Omental fat pad (tissue), 4 donors: ENCODE measurements at places on chromosomes 5 and 9.

DNA sequence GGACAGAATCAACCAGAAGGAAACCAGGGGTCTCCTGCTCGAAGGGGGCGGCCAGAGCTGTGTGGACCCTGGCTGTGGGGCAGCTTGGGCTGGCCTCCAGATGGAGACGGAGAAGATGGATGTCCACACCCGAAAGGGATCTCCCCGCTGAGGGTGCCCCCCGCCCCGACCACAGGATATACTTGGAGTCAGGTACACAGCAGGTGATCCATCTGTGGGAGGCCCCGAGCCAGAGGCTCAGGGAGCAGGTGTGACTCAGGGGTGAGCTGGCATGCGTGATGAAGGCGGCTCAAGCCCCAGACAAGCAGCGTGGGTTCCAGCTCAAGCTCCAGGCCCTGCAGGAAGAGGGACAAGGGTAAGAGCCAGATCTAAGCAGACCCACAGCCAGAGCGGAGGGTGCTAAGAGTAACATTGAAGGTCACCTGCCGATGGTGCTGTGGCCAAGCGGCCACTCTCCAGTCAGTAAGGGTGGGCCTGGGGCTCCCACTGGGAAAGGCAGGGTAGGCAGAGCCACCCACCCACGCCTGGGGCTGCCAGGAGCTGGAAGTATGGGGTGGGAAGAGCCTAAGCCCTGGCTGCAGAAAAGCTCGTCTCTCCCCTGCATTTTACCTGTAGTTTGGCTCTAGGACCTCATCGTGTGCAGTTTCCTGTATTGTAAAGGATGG lies 30.6 kb upstream of the MVB12B start:
- DNase-seq, result no peak

DNA sequence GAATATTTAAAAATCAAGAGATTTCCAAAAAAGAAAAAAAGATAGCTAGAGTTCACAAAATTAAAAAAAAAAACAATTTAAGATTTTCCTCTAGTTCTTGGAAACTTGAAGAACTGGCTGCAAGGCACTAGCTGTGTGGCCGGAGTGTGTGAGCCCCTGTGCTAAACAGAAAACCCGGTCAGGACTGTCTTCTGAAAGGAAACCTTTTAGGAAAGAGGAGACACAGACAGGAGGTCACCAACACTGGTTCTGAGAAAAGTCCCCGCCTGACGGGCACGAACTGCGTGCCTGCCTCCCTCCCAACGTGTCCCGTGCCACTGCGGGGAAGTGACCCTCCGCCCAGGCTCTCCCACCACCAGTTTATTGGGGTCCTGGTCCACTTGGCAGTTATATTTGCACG lies 15.2 kb downstream of the TTF1 start:
- DNase-seq, result no peak

- DNase-seq, result no peak
Measured at GRCh38 chr5:163760498-163760897, 255.1 kb downstream of the MAT2B start.

- no peak for DNase-seq
Measured at GRCh38 chr5:133736512-133736911, 124.2 kb upstream of the FSTL4 start.

DNA sequence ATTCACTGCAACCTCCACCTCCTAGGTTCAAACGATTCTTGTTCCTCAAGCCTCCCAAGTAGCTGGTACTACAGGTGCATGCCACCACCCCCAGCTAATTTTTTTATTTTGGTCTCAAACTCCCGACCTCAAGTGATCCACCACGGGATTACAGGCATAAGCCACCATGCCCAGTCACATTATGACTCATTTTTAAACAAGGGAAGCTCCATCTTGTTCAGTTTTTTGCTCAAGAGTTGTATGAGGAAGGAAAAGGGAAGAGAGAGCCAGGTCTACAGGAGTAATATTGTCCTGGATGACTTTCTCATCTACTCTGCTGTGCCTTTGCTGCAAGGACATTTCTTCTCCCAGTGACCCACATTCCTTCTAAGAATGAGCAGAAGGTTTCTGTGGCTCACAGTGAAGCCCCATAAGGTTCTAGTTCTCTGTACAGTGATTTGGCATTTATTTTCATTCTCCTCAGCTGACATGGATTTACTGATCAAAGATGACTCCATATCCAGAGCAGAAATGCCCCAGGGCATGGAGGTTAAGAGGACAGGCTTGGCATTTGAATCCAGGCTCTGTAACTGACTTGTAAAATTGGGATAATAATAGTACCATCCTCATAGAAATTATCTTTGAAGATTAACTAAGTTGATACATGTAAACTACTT lies 153.5 kb downstream of the CDH6 start:
- DNase-seq, result no peak

DNA sequence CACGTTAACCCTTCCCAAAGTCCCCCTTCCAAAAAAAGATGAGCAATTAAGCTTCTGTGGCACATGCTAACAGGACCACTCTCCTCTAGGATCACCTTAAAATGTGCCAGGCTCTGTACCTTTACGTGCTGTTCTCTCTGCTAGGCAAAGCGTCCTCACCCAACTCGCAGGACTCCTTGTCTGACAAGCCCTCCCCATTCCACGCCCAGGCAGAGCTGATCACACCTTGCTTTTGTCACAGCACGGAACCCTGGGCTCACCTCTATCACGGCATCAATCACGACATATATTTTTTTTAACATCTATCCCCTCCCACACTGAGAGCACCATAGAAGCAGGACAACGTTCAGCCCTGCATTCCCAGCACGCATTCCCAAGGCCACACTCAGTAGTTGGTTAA lies 47.1 kb downstream of the CDK5RAP2 start:
- no peak for DNase-seq

GRCh38 chr5:32156635-32157034 lies 17.5 kb downstream of the GOLPH3 start:
- DNase-seq, result no peak

GRCh38 chr5:147671365-147671764 lies 111.2 kb downstream of the JAKMIP2 start:
- no peak for DNase-seq

- DNase-seq, result no peak
Measured at GRCh38 chr9:107816561-107817021, 327.0 kb upstream of the KLF4 start.

DNA sequence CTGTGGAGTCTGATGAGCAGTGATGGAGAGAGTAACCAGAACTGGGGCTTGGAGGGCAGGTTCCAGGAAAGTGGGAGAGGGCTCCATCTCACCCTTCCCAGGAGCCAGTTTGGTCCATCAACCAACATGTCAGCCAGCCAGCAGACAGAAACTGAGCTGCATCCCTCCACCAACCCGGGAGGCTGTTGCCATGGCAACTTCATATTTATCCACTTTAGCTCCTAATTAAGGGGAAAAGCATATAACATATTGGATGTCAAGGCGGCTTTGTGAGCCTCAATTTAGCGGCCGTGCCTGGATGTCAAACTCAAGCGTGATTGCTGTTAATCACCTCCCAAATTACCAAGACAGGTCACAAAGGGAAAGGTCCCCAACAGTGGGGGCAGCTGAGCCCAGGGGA lies 81.5 kb upstream of the ARAP3 start:
- DNase-seq, result no peak

DNA sequence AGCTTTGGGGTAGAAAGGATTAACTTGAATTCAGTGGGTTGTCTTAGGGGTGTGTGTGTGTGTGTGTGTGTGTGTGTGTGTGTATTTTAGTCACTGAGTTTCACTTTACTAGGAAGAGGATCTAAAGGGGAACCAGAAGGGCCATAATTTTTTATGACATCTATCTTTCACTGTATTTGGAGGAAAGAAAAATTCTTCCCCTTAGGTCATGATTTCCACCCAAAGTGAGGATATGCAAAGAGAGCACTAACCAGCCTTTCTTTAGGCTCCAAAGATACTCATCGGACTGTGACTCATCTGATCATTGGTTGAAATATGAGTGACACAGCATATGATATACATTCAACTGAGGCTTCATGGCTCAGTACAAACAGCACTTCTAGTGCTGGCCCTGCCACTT lies 75.2 kb upstream of the RASGRF2 start:
- no peak for DNase-seq

DNA sequence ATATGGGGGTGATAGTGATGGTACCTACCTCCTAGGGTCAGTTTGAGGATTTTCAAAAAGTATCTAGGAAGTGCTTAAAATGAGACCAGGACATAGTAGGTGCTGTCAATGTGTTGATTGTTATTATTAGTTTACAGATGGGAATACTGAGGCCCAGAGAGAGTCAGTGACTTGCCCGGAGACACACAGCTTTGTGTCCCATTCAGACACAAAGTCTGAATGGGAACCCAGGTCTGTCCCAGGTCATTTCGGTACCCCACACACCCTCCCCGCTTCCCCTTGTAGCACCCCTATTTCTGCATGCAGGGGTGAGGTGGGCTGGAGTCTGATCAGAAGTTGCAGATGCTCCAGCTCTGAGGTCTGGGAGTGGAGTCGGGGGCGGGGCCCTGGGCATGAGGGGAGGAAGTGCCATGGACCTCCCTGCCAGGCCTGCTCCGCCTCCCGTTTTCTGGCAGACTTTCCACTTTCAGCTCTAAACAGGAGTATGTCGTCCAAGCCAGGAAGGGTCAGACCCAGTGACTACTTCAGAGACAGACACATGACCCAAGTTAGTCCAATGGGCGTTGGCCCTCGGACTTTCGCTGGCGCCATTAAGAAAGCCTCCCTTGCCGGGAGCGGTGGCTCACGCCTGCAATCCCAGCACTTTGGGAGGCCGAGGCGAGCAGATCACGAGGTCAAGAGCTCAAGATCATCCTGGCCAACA lies 3.2 kb upstream of the DBN1 start:
- DNase-seq, result no peak

GRCh38 chr5:143569722-143570567 lies 166.5 kb upstream of the NR3C1 start:
- DNase-seq, result no peak

- no peak for DNase-seq
Measured at GRCh38 chr5:11791792-11792191, 112.5 kb downstream of the CTNND2 start.

GRCh38 chr9:14529054-14529453 lies 164.2 kb downstream of the ZDHHC21 start:
- DNase-seq, result no peak

- DNase-seq, result no peak
Measured at GRCh38 chr5:75040973-75041372, 11.4 kb downstream of the GCNT4 start.

DNA sequence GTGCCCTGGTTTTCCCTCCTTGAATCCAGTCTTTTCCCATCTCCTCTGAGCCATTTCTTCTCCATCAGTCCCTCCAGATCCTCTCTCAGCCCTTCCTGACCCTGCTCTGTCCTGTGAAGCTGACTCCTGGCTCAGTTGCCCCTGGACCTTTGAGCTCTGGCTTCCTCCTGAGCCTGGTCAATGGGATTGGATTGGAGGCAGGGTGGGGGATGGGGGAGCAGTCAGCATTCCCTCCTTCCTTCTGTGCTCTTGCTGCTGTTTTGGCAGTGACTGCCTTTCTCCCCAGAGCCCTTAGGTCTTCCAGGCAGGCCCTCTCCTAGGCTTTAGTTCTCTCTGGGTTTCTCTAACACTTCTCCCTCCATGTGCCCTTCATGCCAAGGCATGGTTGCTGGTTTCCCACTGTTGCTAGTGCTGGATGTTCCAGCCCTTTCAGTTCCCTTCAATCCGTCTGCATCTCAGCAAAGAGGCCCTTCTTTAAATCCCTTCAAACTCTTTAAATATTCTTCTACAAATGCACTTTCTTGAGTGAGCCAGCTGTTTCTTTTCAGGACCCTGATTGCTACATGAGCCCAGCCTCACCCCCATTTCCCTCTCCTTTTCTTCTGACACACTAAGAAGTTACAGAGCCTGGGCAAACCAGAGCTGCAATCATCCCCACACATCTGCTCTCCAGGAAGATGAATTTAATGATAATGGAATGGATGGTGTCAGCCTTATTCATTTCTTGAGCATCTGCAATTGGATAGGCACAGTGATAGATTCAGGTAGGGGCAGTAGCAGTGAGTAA lies 2.2 kb downstream of the TNFSF15 start:
- DNase-seq, result no peak

- DNase-seq, result no peak
Measured at GRCh38 chr9:90092508-90092907, 487.7 kb downstream of the GADD45G start.

DNA sequence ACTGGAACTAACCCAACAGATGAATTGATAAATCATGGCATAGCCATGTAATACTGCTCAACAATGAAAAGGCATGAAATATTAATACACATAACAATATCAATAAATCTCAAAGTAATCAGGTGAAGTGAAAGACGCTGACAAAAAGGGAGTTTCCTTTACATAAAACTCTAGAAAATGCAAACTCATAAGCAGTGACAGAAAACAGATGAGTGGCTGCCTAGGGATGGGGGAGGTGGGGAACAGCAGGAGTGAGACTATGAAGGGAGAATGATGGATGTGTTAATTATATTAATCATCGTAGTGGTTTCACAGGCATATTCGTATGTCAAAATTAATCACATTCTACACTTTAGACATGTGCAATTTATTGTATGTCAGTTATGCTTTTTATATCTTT lies 59.8 kb upstream of the SHC3 start:
- no peak for DNase-seq

DNA sequence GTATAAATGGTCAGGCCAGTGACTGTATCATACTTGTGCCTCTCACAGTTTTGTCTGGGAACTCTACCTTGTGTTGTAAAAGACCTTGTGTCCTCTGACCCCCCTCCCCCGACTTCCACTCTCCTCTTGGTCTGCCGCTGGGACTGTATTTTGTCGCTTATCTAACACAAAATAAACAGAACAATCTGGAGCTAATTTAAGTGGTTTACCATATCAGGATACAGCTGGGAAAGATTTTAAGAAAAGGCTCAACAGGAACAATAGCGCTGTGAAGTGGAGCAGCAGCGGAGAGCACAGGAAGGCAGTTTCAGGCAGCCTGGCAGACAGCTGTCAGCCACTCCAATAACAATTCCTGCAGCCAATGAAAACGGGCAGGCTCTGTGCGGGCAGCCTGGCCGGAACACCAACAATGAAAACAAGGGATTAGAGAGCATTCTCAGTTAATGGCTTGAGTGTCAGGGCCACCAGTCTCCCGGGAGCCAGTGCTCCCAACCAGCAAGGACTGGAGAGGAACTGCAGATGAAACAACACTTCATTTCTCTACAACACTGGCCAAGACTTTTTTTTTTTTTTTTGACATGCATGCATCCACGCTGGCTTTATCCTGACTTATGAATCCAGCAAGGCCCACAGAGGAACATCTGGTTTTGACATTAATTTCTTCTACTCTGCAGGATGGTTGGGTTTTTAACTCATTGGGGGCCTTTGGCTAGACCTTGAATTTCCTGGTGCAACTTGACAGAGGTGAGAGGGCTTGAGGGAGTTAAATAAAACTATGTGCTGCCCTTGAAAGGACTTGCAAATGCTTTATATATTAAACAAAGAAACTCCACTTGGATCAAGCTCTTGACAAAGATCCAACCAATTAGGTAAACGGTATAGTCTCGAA lies 76.7 kb downstream of the ARSB start:
- DNase-seq, result no peak

DNA sequence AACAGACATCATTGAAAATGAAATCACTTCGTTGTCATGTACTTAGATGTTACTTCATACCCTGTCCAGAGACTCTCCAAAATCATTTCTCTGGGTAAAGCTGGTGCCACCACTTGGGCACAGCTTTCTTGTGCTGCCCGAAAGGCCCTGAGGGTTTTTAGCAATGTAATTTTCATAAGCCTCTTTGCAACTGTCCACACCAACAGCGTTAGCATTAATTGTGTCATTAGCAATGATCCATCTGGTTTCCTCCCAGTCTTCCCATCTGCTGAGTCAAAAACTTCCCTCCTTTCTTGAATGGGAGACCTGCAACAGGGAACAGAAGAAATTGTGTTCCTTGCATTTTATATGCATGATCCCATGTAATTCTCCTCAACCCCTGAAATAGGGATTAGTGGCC lies 8.6 kb upstream of the MSX2 start:
- DNase-seq, result no peak
